Fibroblast of lung (primary cell): ENCODE measurements at places on chromosomes 7 and 10.
A peak's percentile ranks its signal among the peaks of the same experiment; 100 is the strongest.

DNA sequence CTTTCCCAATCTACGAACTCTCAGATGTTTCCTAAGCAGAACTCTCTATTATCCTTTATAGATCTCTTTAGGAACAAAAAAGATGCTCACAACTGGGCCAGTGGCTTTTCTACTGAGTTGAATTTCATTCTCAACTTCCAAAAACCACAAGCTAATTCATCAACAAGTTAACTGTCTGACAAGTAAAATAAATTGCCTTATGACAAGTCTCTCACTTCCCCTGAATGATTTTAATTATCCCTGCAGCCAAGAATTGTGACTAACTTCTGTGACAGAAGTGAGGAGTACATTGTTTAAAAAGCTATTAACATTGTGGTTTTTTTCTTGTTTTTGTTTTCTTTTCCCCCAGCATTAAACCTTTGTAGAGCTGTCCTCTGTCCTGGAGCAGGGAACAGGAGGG lies 343.1 kb downstream of the HPSE2 start:
- DNase-seq, result no peak

DNA sequence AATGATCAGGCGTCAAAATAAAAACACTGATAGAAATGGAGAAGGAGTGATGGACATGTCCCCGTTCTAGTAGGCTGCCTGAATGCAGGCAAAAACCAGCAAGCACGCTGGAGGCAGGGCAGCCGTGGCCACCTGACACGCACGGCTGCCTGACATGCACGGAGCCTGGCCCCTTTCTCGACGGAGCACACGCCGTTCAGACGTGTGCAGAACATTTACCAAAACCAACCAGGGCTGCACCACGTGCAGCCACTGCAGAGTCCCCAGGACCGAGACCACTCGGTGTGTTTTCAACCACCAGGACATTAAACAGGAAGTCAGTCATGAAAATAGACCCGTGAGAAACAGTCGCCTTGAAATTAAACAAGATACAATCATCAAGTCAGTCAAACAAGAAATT lies 61.9 kb upstream of the NKX6-2 start:
- DNase-seq, result no peak

GRCh38 chr10:21421016-21421415 lies 104.5 kb downstream of the SKIDA1 start:
- DNase-seq, result no peak

DNA sequence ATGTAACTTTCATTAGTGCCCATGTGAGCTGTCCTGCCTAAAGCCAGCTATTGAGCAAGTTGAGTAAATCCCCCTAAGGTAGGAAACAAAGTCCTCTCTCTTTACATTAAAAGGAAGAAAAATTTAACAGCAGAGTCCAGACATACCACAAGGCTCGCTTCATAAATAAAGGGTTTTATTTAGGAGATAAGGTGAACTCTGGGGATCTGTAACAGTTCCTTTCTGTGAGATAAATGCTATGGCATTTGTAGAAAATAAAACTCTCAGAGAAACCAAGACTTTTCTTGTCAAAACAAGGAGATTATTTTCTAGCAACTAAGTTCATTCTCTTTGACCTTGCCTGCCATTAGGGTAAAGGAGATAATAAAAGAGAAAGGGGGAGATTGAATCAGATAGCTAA lies 32.3 kb upstream of the LYZL1 start:
- DNase-seq, result no peak

GRCh38 chr7:38660427-38661099 lies 29.4 kb upstream of the AMPH start:
- peak; percentile 34 for DNase-seq

GRCh38 chr7:139602143-139602722 lies 78.7 kb downstream of the CLEC2L start:
- DNase-seq, result peak; percentile 34

GRCh38 chr10:71790749-71791440 lies 17.6 kb upstream of the VSIR start:
- DNase-seq, result no peak

DNA sequence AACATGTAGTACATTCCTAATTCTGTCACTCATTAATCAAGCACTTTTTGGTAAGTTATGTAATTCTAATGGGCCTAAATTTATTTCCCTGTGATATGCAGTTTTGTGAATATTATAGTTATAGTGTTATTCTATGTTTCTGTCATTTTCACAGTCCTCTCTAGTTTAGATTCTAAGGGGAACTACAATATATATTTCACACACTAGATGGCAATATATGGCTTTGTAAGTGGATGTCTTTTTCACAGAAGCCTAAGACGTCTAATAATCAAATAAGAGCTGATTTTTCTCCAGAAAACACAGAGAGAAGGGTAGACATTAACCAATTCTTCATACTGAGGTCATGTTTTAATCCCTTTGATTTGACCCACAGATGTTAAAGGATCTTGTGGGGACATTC lies 18.0 kb downstream of the RNLS start:
- DNase-seq, result peak; percentile 37

GRCh38 chr10:84948644-84949043 lies 620.3 kb downstream of the CCSER2 start:
- no peak for DNase-seq

GRCh38 chr7:50558294-50559053 lies 6.7 kb downstream of the DDC start:
- DNase-seq, result no peak

GRCh38 chr10:78996792-78997129 lies 72.0 kb upstream of the ZMIZ1 start:
- DNase-seq, result no peak
